ENCODE measurements at places on chromosomes 6 and 20.

- DNase-seq = no peak
These were observed 219.8 kb upstream of the UFL1 start for GRCh38 chr6:96301781-96302180.

DNA sequence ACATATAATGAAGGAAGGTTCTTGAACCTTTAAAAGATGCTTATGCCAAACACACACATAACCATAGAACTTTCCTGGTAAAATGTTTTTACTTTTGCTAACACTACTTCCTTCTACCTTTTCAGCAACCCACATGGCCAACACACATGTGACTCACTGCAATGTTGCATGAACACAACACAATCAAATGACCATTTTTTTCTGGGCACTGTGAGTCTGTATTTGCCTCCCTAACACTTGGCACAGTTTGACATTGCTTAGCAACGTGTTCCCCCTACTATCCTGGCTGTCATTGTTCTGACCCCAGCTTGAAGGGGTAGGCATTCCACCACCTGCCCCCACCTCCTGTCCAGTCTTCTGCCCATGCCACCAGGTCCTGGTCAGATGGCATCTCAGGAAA is 204.8 kb upstream of the PRND start:
- no peak for DNase-seq

DNA sequence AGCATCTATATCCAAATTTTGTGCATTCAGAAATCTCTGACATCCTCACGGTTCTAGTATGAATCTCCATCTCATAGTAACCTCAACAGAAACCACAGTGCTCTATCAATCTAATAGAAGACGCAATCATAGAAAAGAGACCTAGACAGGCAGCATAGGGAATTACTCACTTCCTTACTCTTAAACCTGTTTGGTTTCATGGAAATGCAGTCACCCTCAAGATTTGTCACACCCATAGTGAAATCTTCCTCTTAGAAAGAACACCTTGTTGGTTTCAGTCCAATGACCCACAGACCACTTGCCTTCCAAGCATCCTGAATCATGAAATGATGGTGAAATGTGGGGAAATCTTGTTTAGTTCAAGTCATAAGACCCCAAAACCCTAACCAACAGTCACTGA is 166.1 kb upstream of the PRDM1 start:
- no peak for DNase-seq

DNA sequence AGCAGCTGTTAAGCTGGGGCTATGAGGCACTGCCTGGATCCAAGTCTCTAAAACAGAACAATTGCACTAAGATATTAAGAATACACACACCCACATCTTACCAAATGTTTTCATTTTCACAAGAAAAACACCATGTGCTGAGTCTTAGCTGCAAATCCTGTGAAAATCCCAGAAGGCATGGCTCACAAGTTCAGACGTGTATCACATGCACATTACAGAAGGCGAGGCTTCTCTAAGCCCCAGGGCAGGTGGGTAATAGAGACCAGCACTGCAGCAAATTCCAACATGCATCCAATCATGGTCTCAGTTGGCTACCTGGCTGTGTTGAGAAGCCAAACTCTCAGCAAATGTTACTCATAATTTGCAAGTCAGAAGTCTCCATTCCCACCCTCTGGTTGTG is 16.2 kb upstream of the CST3 start:
- DNase-seq = no peak

DNA sequence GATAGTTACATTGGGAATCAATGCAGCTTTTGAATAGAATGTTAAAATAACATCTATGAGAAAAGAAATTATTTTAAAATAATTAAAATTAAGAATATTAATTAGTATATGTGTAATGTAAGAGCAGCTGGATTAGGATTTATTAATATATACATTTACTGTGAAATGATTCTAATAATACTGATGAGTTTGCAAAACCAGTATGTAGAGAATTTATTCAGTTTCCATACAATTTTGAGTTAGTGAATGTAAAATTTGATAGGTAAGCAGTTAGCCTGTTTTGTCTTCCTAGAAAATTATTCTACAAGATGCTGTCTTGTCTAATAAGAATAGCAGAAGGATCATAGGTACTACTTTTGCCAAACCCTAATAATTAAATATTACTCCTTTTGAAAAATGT is 70.6 kb downstream of the STXBP5 start:
- no peak for DNase-seq

- DNase-seq = no peak
These were observed 170.1 kb upstream of the PHACTR1 start for GRCh38 chr6:12546410-12547002.

GRCh38 chr6:100774681-100775080 is 106.4 kb downstream of the ASCC3 start:
- no peak for DNase-seq

Measured in caudate nucleus (tissue), 63 donors.